Stimulated activated CD8-positive, alpha-beta memory T cell treated with anti-CD3 and anti-CD28 coated beads, Interleukin-7, amount 100 ng/mL, for 1 hour (primary cell): ENCODE measurements at places on chromosomes 5 and 9.

- DNase-seq = no peak
Observed at GRCh38 chr5:91591076-91591475, 208.0 kb upstream of the ARRDC3 start.

GRCh38 chr5:98500811-98501210 lies 272.7 kb upstream of the RGMB start:
- no peak for DNase-seq

GRCh38 chr5:102617191-102618187 lies 118.7 kb upstream of the SLCO6A1 start:
- DNase-seq = no peak

- DNase-seq = no peak
Observed at GRCh38 chr5:39021413-39021812, 52.8 kb downstream of the RICTOR start.

GRCh38 chr9:126678989-126679388 lies 65.3 kb downstream of the LMX1B start:
- DNase-seq = no peak

DNA sequence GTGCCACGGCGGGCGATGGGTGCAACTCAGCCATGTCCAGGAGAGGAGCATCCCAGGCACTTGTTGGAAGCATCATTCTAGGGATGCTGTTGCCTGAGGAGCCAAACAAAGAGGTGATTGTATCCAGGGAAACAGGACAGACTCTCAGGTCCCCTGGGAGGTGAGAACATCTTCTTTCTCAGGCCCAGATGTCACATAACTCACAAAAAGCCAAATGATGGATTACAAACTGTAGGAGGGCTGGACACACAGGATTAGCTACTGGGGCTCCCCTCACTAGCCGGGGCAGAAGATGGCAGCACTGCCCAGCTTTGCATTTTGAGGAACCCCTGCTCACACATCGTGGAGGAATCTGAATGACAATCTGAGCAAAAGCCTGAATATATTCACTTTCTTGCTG lies 64.7 kb upstream of the NFIL3 start:
- no peak for DNase-seq

DNA sequence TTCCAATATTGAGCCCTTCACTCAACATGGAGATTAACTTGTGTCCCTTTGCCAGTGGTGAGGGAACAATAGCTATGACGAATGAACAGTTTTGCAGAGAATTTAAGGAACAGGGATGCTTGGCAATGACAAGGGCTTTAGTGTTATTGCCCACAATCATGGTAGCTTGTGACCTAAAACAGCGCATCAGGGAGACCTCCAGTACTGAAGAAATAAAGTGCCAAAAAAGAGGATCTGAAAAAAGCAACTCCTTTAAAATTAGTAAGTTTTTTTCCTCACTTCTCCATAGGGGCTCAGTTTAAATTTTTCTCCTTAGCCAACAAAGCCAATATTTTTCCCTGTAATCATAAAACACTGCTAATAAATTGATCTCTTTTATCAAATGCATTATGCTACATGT lies 41.8 kb upstream of the PAM start:
- DNase-seq = no peak

- DNase-seq = no peak
Observed at GRCh38 chr9:33029231-33029786, 4.2 kb downstream of the DNAJA1 start.

DNA sequence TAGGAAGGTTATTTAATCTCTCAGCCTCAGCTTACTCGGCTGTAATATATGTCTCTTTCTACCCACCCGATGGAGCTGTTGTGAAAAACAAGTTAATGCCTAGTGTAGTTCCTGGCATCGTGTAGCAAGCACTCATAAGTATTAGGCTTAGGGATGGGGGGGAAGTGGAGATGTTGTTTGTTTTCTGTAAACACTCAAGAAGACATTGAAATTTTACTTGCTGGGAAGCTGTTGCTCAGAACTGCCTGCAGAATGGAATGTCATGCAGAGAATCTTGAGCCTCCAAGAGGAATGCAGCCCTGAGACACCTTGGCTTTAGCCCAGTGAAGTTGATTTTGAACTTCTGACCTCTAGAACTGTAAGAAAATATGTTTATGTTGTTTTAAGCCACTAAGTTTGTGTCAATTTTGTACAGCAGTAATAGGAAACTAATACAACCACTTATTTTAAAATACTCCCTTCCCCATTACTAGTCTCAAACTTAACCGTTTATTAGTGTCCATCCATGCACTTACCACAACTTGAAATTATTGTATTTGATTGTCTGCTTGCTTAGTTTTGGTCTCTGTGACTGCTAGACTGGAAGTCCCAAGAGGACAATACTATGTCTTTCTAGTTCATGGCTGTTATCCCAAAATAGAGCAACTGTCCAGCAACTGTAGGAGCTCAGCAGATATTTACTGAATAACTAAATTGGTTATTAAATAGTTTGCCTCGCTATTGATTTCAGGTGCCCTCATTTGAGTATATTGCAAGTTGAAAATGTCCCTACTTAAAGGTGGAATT lies 53.8 kb downstream of the MFAP3 start:
- no peak for DNase-seq
